ENCODE measurements at places on chromosomes 2 and 18.

DNA sequence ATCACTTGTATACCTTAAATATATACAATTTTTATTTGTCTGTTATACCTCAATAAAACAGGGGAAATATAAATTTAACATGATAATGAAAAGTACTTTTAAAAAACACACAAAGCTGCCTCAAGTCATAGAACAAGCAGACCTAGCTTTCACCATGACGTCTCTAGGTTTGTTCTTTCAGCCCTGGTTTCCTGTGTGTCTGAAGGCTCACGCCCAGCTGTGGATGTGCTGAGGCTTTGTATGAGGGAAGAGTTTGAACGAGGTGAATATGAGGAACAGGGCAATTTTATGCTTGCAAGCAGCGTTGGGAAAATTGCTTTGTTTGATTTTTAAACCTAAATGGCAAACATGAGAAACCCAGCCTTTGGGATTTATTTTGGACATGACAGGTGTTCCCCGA is 15.3 kb downstream of the SH3RF3 start:
- DNase-seq, result no peak

DNA sequence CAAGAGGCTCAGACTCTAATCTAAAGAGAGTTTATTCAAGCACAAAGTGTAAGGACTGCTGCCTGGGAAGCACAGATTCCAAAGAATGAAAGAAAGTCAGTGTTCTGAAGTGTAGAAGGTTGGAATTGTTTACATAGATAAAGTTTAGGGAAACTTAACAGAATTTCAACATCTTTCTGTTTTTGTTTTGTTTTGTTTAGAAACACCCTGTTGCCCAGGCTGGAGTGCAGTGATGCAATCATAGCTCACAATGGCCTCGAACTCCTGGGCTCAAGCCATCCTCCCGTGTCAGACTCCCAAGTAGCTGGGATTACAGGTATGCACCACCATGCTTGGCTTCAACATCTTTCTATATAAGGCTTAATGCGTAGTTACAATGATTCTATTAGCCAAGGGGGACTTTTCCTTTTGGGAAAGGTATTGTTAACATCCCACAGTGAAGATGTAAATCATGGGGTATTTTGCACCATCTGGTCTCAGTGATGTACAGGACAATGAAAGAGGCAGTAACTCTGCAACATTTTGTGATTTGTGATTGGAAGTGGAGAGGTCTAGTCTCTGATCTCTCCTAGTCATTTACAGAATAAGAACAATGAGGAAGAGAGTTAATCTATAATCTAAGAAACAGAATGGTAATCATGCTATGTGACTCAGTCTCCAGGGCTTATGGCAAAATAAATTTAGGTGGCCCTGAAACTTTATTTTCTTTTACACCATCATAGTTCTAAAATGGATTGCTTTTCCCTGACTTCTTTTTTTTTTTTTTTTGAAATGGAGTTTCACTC is 45.6 kb upstream of the MSH6 start:
- no peak for DNase-seq

DNA sequence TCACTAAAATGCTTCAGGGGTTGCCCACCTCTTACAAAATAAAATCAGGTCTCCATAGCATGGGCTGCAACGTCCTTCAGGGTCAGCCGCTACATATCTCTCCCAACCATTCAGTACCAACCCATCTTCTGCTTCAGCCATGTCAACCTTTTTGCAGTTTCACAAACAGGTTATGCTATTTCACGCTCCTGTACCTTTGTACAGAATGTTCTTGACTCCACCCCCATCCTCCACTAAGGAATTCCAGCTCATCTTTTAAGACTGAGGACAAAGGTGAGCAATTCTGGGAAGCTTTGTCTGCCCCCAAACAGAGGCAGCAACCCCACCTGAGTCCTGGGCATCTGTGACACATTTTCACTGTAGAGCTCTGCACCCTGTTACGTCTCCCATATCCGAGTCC is 8.8 kb upstream of the EVA1A start:
- no peak for DNase-seq

GRCh38 chr18:48548921-48549320 is 10.1 kb downstream of the CTIF start:
- DNase-seq, result no peak
